C1 segment of cervical spinal cord (tissue), 14 donors: ENCODE measurements at places on chromosomes 7 and 10.

GRCh38 chr7:8176370-8177081, 85.4 kb downstream of the ICA1 start:
- no peak for DNase-seq

- DNase-seq: no peak
Observed at GRCh38 chr7:4247106-4247876, 434.8 kb upstream of the FOXK1 start.

DNA sequence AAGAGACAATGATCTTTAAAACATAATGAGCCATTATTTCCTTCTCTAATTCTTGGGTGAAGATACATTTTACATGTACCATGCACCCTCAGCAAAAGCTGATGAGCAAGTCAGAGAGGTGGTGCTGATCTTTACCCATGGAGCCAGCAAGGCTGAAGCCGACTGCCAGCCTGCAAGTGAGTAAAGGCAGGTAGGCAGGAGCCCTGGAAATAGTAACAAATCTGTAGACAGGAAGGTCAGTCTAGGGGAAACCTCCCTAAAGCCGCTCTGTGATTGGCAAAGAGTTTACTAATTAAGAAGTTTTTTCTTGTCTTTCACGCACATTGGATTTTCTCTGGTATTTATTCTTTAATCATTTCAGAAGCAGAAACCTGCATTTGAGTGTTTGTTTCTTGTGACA, 67.9 kb downstream of the PRKCQ start:
- no peak for DNase-seq

- DNase-seq: no peak
Observed at GRCh38 chr10:13808556-13809391, 222.0 kb downstream of the PRPF18 start.

- DNase-seq: no peak
Observed at GRCh38 chr7:95323410-95324129, 762 bp downstream of the PON1 start.

GRCh38 chr7:45192621-45193041, 35.0 kb downstream of the RAMP3 start:
- no peak for DNase-seq

DNA sequence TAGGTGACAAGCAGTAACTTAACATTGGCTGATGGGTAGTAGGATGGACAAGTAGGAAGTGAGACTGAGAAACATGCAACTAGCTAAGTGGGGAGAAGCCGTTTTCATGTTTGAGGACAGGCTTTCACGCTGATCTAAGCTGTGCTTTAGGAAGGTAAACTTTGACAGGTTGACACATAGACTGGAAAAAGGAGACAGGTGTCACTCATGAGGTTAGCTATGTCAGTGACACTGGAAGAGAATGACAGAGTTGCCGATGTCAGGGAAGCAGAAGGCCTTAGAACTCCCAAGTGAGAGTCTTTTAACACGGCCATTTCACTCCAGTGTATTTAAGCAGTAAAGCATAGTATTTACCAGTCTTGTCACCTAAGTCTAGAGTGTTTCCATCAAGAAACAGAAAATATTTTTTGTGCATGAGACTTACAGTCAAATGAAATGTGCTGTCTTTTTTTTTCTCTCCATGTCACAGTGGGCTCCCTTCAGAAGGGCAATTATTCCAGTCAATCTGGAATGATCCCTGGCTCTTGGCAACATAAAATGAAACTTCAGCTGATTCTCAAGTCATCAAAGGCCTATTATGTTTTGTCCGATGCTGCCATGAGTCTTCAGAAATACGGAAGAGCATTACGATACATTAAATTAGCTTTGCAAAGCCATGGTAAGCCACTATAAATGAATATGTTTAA, 20.6 kb downstream of the EDRF1 start:
- no peak for DNase-seq

- no peak for DNase-seq
Observed at GRCh38 chr10:128883231-128884032, 583.6 kb upstream of the MGMT start.

GRCh38 chr10:77606751-77607150, 30.9 kb downstream of the KCNMA1 start:
- no peak for DNase-seq
